Retina (tissue), 1 donor: ENCODE measurements at places on chromosomes 2 and 18.
A peak's percentile ranks its signal among the peaks of the same experiment; 100 is the strongest.

DNA sequence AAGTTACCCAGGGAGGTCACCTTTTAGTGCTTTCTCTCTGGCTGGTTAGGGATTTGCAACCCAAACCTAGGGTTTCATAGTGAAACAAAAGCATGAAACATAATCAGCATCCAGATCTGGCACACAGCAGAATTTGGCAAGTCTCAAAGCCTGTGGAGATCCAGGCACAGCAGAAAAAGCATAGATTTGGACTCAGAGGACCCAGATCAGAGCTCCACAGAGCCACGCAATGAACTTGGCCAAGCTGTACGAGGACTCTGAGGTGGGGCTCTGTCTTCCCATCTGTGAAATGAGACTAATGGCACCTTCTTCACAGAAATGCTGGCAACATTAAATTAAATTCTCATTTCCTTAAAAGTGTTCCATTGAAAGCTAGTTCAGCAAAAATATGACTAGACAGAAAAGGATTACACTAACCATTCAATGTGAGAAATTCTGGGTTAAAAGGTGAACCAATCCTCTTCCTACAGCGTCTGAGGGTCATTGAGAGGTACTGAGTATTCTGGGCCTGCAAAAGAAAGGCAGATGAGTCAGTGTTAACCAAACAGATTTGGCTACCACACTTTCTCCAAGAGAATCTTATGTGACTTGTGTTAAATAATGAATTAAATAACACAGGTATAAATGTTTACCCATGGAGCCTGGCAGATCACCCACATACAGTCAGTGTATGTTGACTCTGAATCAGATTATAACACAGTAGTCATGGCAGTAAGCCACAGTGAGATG lies 266.3 kb downstream of the MREG start:
- no peak for DNase-seq

DNA sequence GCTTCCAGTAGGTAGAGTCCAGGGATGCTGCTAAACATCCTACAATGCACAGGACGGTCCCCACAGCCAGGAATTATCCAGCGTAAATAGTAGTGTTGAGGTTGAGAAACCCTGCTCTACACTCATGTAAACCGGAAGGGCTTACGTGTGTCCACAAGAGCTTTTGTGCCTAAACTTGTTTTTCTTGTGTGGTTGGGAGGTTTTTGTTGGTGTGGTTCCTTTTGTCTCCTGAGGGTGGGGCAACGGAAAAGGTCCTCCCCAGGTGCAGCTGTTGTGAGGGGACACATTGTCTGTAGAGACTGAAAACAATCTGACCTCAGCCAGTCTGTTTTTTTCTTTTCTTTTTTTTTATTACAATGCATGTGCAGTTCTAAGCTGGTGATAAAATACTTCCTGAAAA lies 72.7 kb upstream of the MGAT5 start:
- no peak for DNase-seq

DNA sequence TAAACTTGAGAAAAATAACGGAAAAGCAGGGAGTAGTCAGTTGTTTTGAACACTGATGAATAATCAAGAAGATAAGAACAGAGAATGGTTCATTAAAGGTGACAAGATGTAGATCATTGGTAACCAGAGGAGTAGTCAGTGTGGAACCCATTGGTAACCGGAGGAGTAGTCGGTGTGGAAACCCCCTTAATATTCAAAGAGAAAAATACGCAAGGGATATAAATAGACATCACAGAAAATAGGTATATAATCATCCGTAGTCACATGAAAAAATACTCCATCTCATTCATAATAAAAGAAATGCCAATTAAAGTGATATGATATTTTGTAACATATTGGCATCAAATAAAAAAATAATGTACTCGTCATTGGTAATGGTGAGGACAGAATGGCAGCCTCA lies 70.6 kb upstream of the EPAS1 start:
- no peak for DNase-seq

DNA sequence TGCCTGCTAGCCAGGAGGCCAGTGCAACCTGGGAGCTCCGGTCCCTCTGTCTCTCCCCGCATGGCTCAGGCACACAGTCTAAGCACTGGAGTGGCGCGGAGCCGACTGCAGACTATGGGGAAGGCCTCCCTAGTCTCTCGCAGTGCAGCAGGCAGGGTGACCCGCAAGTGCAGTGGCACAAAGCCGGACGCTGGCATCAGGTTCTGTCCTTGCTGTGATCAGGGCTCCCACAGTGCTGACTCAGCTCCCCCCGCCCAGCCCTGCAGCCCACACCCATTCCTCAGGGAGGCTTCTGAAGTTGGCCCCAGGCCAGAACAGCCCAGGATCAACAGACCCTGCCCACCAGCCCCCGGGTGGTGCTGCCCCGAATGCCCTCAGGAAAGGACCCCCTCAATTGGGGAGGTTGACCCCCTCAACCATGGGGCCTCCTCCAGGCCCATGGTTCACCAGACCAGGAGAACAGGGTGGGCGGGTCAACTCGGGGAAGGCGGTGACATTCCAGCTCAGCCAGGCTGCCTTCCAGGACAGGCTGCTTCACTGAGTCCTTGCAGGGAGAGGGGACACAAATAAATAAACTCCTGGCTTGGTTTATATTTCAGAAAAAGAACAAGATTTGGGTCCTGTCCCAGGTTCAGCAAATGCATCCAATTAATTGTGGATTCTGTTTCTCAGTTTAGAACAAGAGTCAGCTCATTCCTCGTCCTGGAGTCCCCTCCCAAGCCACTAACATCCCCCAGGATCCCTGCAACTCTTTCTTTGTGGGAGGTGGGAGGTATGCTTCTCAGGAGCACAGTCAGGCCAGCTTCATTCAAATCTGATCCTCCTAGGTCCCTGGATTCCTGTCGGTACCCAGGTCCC lies 12.2 kb downstream of the BIN1 start:
- DNase-seq, result no peak

GRCh38 chr18:56197241-56197859 lies 441.0 kb downstream of the TXNL1 start:
- no peak for DNase-seq

DNA sequence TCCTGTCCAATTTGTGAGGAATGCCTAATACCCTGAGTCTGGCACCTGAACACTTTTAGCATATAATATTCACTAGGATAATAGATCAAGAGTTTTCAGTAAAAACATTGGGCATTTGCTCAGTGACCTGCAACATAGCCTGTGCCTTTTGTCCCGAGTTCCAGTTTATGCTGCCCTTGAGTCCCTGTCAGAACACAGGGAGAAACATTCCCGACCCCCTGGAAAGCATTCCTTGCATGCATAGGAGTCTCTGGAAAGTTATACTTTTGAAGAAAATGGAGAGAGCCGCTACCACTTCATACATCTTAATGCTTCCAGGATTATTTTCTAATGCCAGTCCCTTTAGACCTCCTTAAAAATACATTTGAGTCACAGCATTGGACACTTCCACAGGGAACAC lies 107.3 kb downstream of the PLCL1 start:
- DNase-seq, result no peak

DNA sequence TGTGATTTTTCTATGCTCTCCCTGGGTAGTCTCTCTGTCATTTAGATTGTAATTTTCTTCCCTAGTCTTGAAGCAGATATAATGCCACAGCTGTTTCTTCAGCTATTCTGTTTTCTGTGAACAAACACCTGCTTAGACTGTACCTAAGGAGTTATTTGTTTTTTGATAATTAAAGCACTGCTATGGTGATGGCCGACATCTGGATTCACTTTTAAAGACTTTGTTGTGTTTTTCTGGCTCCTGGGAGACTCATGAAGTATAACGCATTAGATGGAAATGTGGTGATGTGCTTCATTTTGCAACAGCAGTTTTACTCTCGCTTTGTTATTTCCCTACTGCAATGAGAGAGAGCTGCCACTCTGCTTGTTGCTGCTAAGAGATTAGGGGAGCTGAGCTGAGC lies 15.7 kb upstream of the C2orf69 start:
- DNase-seq, result no peak

DNA sequence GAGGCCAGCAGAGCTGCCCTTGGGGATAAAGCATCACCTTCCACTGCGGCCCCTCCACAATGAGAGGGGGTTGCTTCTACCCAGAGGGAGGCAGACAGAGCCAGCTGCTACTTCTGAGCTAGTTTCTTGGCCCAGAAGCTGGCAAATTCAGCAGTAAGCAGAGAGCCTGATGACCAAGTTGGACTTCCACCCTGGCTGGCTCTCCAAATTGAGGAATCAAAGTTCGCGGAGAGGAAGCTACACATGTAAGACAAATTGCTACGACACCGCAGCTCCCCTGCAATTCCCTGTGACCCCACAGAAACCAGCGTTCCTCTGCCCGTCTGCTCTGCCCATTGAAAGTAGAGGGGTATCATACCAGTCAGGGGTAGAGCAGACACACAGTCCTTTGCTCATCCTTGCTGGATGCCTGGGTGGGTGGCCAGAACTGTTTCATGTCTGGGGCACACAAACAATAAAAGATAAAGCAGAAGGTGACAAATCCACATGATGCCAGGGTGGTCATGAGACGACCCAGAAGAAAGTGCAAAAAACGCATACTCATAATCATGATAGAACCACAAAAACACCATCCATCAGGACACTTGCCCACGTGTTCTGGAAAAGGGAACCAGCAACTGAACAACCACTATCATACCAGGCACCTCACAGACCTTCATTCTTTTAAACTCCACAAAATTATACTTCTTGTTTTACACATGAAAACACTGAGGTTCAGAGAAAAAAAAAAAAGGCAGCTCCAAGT lies 5.4 kb downstream of the TFCP2L1 start:
- no peak for DNase-seq

DNA sequence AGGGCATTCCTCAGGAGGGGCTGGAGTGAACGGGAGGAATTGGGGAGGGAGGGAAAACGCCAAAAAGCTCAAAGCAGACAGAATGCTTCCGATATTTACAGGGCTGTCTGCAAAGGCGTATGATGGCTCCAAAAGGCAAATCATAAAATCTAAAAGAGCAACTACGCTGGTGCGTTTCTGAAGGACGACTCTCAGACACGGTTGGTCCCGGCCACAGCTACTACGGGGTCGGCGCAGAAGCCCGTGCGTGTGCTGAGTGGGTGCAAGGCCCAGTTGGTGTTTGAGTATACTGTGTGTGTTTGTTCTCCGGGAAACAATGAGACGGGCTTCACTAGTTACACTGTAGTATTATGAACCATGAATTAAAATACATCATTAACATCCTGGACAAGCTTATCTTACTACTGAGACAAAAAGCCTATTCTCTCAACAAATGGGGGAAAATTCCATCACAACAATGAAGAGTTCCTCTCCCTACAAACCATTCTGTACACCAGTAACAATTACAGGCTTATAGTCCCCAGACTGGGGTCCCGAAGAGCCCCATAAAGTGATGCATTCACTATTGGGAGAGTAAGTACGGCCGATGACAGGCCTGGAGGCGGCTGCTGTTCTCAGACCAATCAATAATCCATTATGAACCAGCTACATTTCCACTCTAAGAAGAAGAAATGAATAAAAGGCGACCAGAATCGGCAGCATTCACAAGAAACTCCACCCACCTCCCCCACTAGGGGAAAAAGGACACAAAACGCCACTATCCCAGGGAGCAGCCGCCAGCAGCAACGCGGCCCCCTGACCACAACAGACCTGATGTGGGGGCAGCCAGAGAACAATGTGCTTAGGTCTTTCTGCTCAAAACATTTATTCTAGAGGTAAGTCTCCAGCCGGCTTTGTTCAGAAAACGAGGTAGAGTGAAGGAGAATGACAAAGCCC lies 43.4 kb downstream of the ZNF516 start:
- peak; percentile 80 for DNase-seq

GRCh38 chr2:224579411-224579810 lies 5.8 kb downstream of the CUL3 start:
- DNase-seq, result no peak

- DNase-seq, result no peak
Measured at GRCh38 chr2:60957643-60958042, 59.9 kb upstream of the PEX13 start.

GRCh38 chr2:9797681-9798556 lies 45.4 kb upstream of the TAF1B start:
- no peak for DNase-seq

DNA sequence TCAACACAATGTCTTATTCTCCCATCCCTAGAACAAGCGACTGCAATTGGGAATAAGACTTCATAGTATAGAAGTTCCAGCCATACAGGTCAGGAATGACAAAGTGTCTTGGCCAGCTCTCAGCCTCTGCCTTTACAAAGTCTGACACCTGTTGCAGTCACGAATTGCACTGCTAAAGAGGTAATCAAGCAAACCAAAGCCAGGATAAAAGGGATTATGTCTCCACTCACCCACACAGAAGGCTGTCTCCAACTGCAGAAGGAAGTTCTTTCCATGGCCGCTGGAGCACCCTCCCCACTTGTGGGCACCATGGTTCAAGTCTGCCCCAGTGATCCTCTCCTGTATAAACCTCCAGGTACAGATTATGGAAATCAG lies 114.8 kb upstream of the PKDCC start:
- DNase-seq, result no peak

- DNase-seq, result no peak
Measured at GRCh38 chr2:159557437-159558034, 58.8 kb downstream of the BAZ2B start.

GRCh38 chr2:217279140-217279539 lies 419.3 kb upstream of the TNP1 start:
- no peak for DNase-seq

- DNase-seq, result no peak
Measured at GRCh38 chr2:64325852-64326577, 127.9 kb upstream of the LGALSL start.

- no peak for DNase-seq
Measured at GRCh38 chr18:46899274-46899948, 17.9 kb downstream of the PIAS2 start.

GRCh38 chr2:54275541-54275940 lies 19.5 kb upstream of the TSPYL6 start:
- DNase-seq, result no peak

DNA sequence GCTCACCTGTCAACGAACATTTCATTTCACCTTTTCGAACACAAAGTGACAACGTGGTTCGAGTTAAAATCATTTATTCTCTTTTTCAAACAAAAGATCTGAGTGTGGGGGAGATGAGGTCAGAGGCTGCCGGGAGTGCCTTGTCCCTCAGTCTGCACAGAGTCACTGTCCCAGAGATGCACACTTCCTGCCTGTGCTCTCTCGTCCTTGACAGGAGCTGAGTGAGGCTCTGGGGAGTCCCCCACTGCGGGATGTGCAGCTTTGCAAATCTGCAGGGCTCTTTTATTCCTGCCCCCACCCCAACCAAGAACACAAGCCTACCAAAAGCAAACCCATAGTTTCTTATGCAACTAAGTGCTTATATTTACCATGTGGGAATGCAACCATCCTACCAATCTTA lies 497.8 kb downstream of the EIPR1 start:
- peak; percentile 34 for DNase-seq

GRCh38 chr2:235098269-235098668 lies 146.5 kb downstream of the SH3BP4 start:
- no peak for DNase-seq

- no peak for DNase-seq
Measured at GRCh38 chr18:56289381-56289780, 349.0 kb downstream of the TXNL1 start.

DNA sequence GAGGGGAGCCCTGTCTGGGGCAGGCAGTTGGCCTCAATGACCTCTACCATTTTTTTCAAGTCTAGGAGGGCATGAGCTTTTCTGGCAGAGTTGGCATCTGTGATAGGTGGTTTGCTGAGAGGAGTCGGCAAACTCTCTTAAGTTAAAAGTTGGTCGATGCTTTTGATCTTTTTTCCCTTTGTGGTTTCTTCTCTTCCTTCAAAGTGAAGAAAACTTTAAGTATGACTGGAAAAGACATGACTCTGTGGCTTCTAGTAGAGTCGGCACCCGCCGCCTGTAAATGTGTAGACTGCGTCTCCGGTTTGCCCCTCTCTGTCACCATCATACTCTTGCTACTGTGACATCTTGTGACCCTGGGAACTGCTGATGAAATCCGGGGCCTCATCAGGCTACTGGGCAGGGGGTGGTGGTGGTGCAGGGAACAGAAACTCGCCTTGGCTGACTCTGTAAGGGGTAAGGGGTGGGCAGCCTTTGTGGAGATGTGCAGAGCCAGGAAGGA lies 21.1 kb downstream of the INPP5D start:
- no peak for DNase-seq
